T-helper 17 cell (primary cell): ENCODE measurements at places on chromosomes 11 and 22. TPM values are rescaled to one million over a fixed set of nuclear protein-coding genes. Genes with fewer than 3 reads are reported as not detected.

DNA sequence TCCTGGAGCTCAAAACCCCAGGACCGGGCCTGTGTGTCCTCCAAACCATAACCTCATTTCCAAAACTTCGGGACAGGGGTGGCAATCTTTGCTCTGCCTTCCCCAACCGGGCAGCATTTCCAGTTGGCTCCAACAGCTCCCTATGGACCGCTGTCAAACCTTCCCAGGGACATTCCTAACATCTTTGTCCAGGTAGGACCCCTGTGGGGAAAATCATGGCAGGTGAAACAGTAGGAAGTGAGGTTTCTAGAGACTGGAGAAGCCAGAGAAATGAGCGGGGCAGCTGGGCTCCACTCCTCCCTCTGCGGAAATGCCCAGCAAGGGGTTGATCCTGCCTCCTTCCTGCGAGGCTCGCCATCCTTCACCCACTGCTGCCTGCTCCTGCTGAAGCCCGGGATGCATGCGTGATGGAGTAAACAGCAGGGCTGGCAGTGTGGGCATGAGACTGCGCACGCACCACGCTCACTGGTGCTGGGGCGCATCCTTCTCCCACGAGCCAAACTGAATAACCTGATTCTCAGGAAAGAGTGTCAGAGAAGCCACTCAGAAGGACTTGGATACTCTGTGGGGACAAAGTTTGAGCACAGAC lies 136.4 kb downstream of the BUD13 start:
- DNase-seq = no peak

DNA sequence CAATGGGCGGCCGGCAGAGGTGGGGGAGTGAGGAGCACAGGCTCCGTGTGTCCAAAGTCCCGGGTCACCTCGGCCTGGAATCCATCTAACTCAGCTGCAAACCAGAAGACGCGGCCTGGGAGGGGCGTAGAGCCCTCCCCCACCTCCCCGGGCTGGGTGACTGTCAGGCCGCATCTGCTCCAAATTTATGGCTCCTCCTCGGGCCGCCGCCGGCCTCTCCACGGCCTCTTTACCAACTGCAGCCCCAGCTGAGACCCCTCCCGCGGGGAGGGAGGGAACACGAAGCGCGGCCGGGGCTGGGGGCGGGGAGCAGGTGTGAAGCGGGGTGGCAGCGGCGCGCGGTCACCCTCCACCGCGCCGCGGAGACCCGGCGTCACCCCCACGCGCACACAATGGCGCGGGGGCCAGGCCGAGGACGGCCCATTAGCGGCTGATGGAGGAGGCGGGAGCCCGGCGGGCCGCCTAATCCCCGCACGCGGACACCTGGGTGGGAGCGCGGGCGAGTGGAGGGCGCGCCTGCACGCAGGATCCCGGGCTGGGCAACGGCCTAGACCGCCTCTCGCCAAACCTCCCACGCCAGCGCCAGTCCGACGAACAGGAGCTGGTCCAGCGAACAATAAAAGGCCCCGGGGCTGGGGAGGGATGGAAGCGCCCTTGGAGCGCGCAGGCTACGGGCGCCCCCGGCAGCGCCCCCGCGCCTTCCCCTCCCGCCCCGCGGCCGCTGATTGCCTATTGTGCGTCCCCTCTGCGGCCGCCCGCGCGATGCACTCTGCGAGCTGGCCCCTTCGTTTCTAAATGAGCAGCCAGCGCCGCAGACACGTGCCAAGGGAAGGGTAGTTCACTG lies 25.9 kb upstream of the ROBO3 start:
- no peak for DNase-seq

- DNase-seq = no peak
Observed at GRCh38 chr11:117538263-117539135, 210.8 kb downstream of the CEP164 start.

DNA sequence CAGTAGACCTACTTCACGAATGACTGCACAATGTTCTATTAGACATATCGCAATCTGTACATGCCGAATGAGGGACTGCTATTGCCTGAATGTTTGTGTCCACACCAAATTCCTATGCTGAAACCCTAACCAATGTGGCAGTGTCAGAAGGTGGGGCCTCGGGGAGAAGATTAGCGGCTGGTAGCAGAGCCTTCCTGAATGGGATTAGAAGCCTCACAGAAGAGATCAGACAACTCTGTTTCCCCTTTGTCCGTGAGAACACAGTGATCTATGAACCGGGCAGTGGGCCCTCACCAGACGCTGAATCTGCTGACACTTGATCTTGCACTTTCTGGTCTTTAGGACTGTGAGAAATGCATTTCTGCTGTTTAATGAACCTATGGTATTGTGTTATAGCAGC lies 33.1 kb downstream of the LRFN4 start:
- DNase-seq = no peak

DNA sequence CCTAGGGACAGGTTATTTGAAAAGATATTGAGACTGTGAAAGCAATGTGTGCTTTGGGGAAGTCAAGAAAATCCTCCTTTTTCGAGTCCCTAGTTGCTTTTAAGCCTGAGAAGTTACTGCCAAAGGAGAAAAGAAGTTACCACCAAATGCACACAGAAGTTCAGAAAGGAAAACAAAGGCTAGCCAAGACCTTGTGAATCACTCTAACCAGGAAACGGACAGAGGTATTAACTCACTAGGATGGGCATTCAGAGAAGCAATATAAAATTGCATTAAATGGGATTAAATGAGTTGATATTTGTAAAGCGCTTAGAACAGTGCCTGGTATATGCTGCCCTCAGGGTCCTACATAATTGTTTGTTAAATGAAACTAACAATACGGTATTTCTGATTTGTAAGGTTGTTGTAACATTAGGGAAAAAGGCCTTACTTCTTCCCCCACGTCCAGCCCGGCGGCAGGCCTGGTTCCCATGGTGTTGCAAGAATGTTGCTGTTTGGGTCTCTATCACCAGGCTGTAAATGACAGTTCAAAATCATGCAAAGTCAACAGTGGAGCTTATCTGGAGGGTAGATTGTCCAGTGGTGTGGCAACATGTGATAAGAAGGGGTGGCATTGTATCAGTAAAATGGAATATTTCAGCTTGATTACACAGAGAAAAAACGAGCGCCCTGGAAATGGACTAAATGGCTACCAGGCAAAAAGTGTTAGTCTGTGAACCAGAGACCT lies 7.1 kb downstream of the TMA7B start:
- no peak for DNase-seq

The TBX10 gene
- total RNA-seq = not detected

The SSRP1 gene
- total RNA-seq = 47.2 TPM

The SMIM38 gene
- total RNA-seq = 0.22 TPM

DNA sequence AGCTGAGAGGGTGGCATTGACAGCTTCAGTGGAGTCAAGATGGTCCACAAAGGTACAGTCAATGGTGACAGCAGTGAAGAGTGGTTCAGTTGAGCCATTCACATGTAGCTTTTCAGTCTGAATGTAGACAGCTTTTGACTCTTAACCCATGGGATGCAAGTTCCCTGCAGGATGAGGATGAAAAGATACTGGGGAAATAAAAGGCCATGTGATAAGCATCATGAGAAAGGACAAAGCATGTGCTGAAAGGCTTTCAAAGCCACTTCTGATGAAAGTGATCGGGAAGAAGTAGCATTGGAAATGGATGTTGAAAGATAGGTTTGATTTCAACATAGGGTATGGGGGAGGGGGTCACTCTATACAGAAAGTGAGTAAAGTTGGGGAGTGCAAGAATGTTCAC lies 182.9 kb downstream of the ETS1 start:
- DNase-seq = no peak

The PVALB gene
- total RNA-seq = not detected

- no peak for DNase-seq
Observed at GRCh38 chr11:811446-812245, 1.9 kb downstream of the RPLP2 start.

DNA sequence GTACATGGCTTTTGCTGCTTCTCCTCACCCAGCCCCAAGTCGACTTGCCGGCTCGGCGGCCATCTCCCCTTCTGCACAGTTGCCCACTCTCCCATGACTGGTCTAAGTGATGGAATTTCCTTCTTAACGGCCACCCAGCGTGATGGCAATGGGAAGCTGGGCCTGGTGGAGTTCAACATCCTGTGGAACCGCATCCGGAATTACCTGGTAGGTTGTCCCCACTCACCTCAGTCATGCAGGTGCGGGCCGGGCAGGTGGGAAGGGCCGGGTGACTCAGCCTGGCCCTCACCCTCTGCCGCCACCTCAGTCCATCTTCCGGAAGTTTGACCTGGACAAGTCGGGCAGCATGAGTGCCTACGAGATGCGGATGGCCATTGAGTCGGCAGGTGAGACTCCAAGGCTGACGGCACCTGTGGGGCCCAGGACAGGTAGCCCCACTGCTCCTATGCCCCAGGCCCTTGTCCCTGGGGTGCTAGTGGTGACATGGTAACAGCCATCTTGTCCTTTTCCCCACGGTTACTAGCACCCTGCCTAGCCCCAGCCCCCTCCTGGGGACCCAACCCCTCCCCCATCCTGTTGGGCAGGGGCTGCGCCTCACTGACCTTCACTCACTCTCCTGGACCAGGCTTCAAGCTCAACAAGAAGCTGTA lies 28.1 kb downstream of the CAPN1 start:
- no peak for DNase-seq

DNA sequence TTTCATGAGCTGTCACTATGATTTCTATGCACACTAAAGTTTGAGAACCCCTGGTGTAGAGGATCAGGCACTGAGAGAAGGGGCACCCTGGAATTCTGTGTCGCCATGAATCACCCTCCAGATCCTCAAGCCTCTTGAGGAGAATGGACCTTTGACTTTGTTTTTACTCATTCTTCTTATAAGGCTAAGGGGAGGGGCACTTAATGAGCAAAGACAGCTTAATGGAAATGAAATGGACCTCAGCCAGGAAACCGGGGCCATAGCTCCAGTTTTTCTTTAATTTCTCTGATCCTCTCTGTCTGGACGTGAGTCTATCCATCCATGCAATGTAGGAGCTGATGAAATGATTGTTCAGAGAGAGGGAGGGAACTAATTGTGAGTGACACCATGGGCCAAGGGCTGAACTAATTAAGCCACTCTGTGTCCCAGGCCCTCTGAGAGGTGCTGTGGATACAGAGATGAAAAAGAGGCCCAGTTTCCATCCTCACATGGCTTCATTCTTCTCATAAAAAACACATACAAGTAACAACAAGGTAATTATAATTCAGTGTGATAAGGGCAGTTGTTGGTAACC lies 32.8 kb downstream of the OR2AT4 start:
- DNase-seq = no peak

The LRP5 gene
- 3.0 TPM for total RNA-seq

The ISX gene
- not detected for total RNA-seq

DNA sequence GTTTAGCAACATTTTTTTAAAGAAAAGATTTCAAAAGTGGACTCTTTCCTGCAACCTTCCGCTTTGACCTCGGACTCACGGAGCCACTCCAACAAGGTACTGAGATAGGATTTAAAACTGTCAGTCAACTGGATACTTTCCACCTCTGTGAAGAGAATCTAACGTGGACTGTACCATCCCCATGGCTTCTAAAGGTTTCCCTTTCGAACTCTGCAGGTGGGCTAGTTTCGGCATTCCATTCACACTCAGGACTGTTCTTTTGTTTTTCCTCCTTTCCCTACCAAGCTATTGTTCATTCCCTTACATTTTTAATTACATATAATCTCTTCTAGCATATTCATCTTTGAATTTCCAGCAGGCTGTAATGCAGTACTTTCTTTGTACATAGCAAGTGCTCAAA lies 88.5 kb upstream of the AKIP1 start:
- DNase-seq = no peak

The OSBP gene
- total RNA-seq = 63.1 TPM

The C22orf15 gene
- 0.30 TPM for total RNA-seq

The NRXN2 gene
- total RNA-seq = 0.21 TPM

- no peak for DNase-seq
Observed at GRCh38 chr11:92099183-92099582, 125.4 kb upstream of the FAT3 start.

DNA sequence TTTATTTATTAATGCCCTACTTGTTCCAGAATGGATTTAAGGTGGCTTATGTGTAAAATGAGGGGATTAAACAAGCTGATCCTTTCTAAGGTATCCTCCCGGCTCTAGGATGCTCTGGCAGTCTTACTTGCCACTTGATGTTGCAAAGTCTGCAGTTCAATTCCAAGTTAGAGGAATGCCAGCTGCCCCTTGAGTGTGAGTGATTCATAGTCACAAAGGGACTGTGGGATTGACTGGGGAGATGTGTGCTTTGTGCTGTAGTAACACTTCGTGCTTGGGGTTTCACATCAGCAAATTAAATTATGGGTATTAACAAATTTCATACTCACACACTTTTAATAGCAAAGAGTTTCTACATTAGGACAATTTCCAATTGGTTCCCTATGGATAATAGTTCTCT lies 550.8 kb upstream of the CADM1 start:
- no peak for DNase-seq

GRCh38 chr11:44149651-44150050 lies 54.2 kb downstream of the EXT2 start:
- DNase-seq = no peak

DNA sequence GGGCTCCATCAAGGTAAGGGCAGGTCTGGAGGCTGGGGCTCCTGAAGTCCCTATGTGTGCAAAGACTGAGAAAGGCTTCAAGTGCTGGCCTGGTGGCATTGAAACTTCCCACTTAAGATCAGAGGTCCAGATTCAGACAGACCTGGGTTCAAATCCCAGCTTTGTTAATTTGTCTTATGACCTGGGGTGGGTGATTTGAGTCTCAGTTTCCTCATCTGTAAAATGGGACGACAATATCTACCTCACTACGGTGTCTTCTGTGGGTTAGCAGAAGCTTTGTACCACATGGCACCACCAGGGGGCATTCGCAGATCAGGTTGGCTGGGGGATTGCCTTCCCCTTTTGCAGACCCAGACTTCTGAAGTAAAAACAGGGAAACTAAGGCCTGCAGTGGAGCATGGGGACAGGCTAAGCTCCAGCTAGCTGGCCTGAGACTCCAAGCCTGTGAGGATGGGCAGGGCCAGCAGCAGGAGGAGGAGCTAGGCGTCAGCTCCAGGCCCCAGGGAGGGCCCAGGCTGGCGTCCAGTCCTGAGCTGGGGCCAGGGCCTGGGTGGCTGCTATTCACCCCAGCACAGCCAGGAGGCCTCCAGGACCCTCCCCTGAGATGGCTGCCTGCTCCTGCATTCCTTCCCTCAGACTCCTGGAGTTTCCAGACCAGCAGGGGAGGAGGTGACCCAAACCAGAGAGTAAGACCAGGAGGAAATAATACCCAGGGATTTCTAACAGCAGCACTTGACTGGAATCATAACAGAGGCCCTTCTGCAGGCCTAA lies 1.5 kb downstream of the CASTOR1 start:
- DNase-seq = peak; percentile 74

The MED15 gene
- 251 TPM for total RNA-seq

The C22orf31 gene
- total RNA-seq = not detected

The C1QTNF4 gene
- total RNA-seq = 1.1 TPM

DNA sequence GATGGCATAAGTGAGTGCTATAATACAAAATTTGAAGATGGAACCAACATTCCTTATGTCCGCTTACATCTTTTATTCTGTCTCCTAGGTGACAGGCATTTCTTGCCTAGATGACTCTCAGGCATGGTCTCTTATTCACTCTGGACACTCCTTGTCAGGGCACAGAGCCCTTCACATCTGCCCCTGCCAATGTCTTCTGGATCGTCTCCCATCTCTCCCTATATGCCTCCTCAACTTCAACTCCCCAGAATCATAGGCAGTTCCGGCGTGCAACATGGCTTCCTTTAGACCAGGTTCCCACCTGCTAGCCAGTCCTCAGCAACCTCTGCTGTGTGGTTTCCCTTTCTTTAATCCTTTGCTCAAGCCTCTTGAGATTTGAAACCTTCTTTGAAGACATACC lies 300.9 kb downstream of the TENM4 start:
- no peak for DNase-seq

The PLA2G3 gene
- not detected for total RNA-seq

- no peak for DNase-seq
Observed at GRCh38 chr11:44444770-44445321, 120.6 kb upstream of the CD82 start.

GRCh38 chr11:113722221-113722620 lies 16.1 kb upstream of the TMPRSS5 start:
- no peak for DNase-seq

The APOL5 gene
- not detected for total RNA-seq

The TSSK2 gene
- 0.29 TPM for total RNA-seq
